Stimulated activated CD4-positive, alpha-beta T cell treated with anti-CD3 and anti-CD28 coated beads, Interleukin-2, amount 100 ng/mL, for 24 hours (primary cell): ENCODE measurements at places on chromosomes 12 and 14.

DNA sequence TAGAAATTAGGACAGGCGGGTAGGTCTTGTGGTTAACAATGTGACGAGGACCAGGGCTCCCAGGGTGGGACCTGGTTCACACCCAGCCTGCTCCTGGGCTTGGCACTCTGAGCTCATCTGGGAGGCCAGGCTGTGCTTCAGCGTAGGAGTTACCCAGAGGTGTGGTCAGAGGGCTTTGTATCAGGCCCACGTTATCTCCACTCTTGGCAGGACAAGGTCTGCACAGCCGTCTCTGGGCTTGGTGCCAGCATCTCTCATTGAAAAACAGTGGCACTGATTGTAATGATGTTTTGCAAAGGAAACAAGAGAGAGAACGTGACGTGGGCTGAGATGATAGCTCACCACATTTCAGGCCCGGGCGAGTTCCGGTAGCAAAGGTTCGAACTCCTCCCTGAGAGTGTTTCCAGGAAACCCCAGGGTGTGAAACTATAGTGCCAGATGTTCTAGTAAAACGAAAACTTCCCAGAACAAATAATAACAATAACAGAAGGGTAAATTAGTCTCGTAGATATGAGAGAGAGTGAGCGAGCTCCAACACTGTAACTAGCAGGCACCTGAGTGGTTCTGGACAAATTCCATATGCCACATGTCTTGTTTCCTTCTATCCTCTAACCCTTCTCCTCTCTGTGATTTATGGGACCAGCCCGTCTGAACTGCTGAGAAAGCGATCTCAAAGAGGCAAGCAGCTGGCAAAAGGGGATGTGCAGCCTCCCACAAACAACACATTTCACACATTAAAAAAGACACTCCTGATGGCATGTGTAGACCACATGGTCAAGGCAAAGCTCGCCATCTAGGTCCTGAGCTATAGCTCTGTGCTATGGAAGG lies 227.3 kb downstream of the KTN1 start:
- peak; percentile 64 for DNase-seq

- no peak for DNase-seq
Observed at GRCh38 chr14:98890556-98891340, 381.2 kb downstream of the BCL11B start.

GRCh38 chr12:53381731-53382630 lies 2.0 kb downstream of the SP1 start:
- peak; percentile 29 for DNase-seq

DNA sequence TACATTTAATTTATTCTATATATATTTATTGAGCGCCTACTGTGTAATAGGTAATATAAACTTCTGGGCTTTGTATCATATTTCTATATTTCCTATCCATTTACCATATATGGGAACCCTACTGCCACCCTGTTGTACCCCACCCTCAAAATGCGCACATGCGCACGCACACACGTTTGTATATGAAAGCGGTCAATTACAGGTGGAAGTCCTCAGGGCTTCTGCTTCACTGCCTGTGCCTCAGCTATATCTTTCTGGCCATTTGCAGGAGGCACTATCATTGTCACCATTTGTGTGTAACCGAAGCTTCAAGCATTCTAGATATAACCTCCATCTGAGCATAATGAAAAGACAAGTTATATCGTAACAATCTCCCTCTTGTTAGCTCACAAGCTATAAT lies 31.3 kb upstream of the KCNMB4 start:
- DNase-seq = no peak

- DNase-seq = no peak
Observed at GRCh38 chr12:5716201-5716600, 228.9 kb downstream of the ANO2 start.

DNA sequence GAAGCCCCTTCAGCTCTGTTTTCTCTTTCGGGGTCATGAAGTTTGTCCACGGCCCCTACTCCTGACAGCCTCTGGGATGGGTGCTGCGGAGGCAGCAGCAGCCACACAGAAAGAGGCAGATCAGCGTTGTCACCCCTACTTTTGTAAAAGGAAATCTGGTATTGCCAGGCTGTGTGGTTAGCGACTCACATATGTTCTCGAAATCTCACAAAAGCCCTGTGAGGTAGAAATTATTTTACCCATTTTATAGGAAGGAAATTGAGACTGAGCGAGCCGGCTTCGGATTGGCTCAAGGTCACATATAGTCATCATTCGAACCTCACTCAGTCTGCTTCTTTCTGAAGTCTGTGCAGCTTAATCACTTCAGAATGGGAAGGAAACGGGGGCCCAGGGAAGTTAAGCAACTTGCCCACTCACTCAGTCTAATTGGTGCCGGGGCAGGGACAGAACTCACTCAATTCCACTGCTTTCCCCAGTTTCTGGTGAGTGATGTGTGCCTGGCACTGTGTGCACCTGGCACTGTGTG lies 1.1 kb upstream of the CKAP4 start:
- peak; percentile 46 for DNase-seq
